ENCODE measurements at places on chromosomes 16 and 17.

GRCh38 chr17:83198366-83199341 lies 119.2 kb downstream of the METRNL start:
- DNase-seq: no peak

DNA sequence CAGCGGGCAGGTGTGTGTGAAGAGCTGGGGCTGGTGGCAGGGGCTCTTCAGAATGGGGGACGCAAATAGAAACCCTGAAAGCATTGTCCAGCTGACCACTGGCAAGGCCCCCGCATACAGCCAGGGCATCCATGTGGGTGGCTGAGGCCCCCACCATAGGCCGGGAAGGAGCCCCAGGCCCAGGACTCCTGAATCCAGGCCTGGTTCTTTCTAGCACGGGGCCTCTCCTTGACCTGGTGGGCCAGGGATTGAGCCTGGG lies 200.5 kb downstream of the NTN1 start:
- DNase-seq: no peak

- DNase-seq: no peak
Observed at GRCh38 chr16:59881376-59881775, 1147.3 kb upstream of the GOT2 start.

GRCh38 chr17:74521701-74522201 lies 9.5 kb downstream of the CD300LB start:
- DNase-seq: no peak

DNA sequence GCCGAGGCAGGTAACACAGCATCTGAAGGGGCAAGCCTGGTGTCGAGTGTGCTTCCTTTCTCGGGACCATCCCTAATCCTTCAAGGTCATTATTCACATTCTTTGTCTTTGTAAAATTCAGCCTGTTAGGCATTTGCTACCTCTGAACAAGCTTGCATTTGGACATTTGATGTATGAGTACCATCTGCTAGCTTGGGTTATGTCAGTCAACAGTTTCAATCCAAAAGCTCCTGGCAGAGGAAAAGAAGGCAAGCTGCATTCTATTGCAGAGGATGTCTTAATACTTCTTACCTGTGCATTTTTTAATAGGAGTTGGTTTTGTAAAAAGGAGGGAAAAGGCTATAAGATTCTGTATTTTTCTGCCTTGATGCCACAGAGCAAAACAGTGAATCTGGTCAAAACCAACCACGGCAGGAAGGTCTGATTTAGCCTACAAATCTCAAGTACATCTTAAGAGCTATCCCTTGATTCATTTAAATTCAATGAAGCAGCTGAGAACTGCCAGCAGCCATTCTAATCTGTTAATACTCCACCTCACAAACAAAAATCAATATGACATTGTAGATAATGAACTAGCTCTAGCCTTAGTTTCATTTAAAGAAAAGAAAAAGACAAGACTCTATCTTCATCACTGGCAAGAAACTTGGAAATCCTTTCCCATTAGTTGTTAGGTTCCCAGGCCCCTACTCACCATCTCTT lies 39.0 kb downstream of the TEX2 start:
- DNase-seq: no peak

DNA sequence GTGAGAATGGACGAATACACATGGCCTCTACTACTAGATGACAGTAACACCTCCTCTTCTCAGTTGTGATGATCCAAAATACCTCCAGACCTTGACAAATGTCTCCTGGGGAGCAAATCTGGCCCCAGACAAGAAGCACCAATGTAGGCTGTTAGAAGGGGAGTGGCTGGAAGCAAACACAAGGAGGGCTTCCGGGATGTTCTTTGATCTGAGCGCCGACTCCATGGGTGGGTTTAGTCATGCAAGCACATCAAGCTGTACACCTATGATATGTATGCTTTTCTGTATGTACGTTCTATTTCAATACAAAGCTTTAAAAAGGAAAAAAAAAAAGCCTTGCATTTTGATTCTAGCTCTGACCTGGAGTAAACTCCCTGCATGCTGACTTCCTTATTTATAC lies 61.4 kb downstream of the ARHGAP17 start:
- no peak for DNase-seq

- no peak for DNase-seq
Observed at GRCh38 chr16:62018301-62019060, 17.8 kb downstream of the CDH8 start.

DNA sequence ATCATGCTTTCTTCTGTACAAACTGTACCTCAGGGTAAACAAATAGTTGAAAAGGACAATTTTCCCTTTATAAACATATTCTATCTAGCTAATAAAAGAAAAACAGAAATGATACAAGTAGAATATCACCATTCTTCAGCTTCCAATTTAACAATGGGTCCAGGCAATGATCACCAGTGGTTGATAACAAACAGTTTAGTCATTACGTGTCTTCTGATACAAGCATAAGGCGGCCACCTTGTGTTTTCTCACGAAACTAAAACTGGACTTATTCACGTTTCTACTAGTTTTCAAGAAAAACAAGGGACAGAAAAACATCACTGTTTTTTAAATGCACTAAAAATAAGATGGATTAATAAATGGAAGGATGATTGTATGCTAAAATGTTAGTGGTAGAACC lies 58.3 kb downstream of the STH start:
- no peak for DNase-seq
